Astrocyte (in vitro differentiated cells and primary cell): ENCODE measurements at places on chromosomes 3 and 15. TPM values are rescaled to one million over a fixed set of nuclear protein-coding genes. Genes with fewer than 3 reads are reported as not detected.

The DMXL2 gene
- total RNA-seq: 17.8 and 19.0 TPM in 2 replicates

The SYNPR gene
- 0.27 TPM in 1 of 2 replicates, not detected in the other for total RNA-seq

The STRA6 gene
- 7.2 and 13.7 TPM in 2 replicates for total RNA-seq

The CCDC33 gene
- total RNA-seq: 0.41 and 0.96 TPM in 2 replicates

The SIN3A gene
- 49.9 and 54.0 TPM in 2 replicates for total RNA-seq

- no peaks in the 10 kb centered on the region for H3K4me1 ChIP-seq
- no peaks in the 10 kb centered on the region for H3K27me3 ChIP-seq
- H3K36me3 ChIP-seq: no peaks in the 10 kb centered on the region
- DNase-seq: no peak
- no peak overlapping the region for H3K4me3 ChIP-seq
These were observed 33.8 kb upstream of the TRA2B start for GRCh38 chr3:185971579-185971978.

DNA sequence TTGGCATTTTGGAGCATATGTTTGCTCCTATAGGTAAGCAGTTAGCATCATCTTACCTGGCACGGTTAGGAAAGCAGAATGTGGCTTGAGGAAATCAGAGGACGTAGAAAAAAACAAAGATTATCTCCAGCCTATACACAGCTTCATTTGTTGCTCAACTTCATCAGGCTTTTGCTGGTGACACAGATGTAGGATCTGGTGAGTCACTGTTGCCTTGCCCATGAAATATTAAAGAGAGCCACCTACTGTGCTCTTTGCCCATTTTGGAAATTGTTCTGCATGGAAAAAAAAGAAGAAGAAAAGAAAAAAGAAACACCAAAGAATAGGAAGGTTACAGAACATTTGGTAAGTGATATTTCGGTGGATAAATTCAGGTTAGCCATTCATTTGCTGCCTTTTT is 3.8 kb downstream of the IL1RAP start:
- H3K4me1 ChIP-seq: peaks cover 19% of the 10 kb centered on the region
- no peaks in the 10 kb centered on the region for H3K36me3 ChIP-seq
- H3K4me3 ChIP-seq: no peak overlapping the region
- H3K27me3 ChIP-seq: no peaks in the 10 kb centered on the region

- H3K4me1 ChIP-seq: peaks cover 22% of the 10 kb centered on the region
- peak overlapping the region; percentile 21 for H3K27ac ChIP-seq
- no peaks in the 10 kb centered on the region for H3K27me3 ChIP-seq
- H3K36me3 ChIP-seq: no peaks in the 10 kb centered on the region
These were observed 50.5 kb downstream of the THBS1 start for GRCh38 chr15:39631357-39631756.

GRCh38 chr15:81947548-81947947 is 98.3 kb downstream of the MEX3B start:
- H3K4me1 ChIP-seq: peaks cover 12% of the 10 kb centered on the region
- peak overlapping the region; percentile 17 for H3K27ac ChIP-seq
- peak; percentile 24 for DNase-seq
- no peak overlapping the region for H3K4me3 ChIP-seq

DNA sequence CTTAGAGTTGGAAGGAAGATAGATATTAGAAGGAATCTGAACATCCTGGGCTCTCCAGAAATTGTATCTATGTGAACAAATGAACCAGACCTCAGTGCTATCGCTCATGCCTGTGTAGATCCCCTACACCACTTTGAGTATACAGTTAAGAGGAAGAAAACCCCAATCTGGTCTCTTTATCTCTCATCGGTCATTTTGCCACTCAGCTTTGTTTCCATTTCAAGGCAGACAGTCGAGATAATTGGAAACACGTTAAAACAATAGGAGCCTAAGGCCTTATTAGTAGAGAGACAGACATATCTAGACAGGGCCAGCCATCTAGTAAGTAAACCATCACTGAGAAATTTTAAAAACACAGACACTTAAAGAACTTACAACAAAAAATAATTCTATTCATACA is 101.6 kb downstream of the MYLK start:
- no peak for DNase-seq
- peak overlapping the region; percentile 50 for H3K27ac ChIP-seq
- no peak overlapping the region for H3K4me3 ChIP-seq
- H3K36me3 ChIP-seq: peaks cover 10% of the 10 kb centered on the region
- no peaks in the 10 kb centered on the region for H3K27me3 ChIP-seq
- H3K4me1 ChIP-seq: peaks cover 23% of the 10 kb centered on the region

DNA sequence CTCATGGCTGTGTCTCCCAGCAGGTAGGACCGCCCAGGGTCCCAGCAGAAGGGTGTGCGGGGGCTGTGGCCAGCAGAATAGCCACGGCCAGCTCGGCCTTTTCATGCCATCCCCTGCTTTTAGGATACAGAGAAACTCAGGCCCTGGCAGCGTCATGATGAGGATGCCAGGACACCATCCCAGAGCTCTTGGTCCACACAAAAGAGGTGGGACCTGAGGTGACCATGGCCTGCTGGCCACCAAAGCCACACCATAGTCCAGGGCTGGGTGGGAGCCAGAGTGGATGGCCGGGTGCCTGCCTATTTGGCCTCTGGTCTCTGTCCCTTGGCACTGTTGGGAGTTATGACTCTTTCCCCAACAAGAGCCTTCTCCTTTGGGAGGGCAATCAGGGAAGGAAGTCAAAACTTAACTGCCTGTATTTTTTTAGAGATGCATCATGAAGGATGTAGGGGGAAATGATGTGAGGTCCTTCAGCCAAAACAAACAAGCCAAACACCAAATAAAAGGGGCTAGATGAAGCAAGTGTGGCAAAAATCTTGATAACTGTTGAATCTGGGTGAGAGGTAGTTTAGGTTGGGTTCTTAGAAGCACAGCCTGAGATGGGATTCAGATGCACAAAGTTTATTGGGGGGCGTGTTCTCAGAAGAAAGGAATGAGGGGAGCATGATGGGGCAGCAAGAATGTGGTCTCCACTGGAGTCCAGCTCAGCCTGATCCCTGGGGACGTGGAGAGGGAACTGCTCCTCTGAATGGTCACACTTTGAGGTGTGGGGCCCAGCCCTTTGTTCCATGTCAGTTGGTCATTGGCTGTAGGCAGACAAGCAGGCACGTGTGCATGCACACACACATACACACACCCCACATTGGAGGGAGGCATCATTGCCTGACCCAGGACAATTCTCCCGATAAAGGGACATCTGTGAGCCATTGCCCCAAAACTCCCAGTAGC is 33.2 kb downstream of the SMAD6 start:
- H3K4me3 ChIP-seq: no peak overlapping the region
- H3K27ac ChIP-seq: no peak overlapping the region
- DNase-seq: no peak

- DNase-seq: no peak
- H3K4me3 ChIP-seq: no peak overlapping the region
- H3K4me1 ChIP-seq: no peaks in the 10 kb centered on the region
- no peak overlapping the region for H3K27ac ChIP-seq
- H3K36me3 ChIP-seq: no peaks in the 10 kb centered on the region
These were observed 39.1 kb downstream of the SYNM start for GRCh38 chr15:99143655-99144610.

- peaks cover 2% of the 10 kb centered on the region for H3K27me3 ChIP-seq
- H3K27ac ChIP-seq: no peak overlapping the region
- H3K36me3 ChIP-seq: no peaks in the 10 kb centered on the region
These were observed 31.4 kb downstream of the FSD2 start for GRCh38 chr15:82774496-82774895.

DNA sequence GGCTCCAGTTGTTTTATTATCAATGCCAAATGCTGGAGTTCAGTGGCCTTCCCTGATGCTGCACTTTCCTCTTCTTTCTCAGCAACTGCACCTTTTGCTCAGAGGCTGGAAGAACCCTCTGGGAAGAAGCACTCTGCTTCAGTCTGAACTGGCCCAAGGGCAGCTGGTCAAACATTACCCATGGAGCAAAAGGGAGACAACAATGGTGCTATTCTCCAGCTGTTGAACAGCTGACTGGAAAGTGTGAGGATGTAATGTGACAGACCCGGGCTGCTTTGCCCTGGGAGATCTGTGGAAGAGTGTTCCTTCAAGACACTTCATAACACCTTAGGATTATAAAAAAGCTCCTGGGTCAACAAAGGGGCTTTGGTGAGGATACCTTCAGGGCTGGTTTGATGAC is 84.9 kb downstream of the EPHB1 start:
- no peak overlapping the region for H3K4me3 ChIP-seq
- H3K36me3 ChIP-seq: no peaks in the 10 kb centered on the region
- DNase-seq: no peak
- no peaks in the 10 kb centered on the region for H3K27me3 ChIP-seq
- H3K4me1 ChIP-seq: no peaks in the 10 kb centered on the region

DNA sequence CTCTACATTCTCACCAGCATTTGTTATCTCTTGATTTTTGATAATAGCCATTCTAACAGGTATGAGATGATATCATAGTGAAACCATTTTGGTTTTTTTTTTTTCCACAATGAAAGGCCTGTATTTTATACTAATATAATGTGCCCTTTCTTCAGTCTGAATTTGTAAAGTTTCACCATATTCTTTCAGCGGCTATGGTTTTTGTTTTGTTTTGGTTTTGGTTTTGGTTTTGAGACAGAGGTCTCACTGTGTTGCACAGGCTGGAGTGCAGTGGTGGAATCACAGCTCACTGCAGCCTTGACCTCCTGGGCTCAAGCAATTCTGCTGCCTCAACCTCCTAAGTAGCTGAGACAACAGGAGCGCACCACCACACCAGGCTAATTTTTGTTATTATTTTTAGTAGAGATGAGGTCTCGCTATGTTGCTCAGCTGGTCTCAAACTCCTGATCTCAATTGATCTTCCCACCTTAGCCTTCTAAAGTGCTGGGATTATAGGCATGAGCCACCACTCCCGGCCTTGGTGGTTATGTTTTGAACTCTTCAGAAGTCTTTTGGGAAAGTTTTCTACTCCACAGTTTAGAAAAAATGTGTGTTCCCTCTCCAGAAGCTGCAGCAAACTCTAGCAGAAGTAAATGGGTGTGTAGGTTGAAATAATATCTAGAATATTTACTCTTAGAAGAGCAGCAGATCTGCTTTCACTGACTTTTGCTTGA is 110.2 kb upstream of the UMPS start:
- H3K27ac ChIP-seq: no peak overlapping the region
- peaks cover 3% of the 10 kb centered on the region for H3K27me3 ChIP-seq
- DNase-seq: no peak
- H3K4me3 ChIP-seq: no peak overlapping the region

GRCh38 chr3:149179220-149179619 is 42.4 kb downstream of the CP start:
- H3K36me3 ChIP-seq: no peaks in the 10 kb centered on the region
- peak; percentile 79 for DNase-seq
- H3K27ac ChIP-seq: peak overlapping the region; percentile 78
- no peaks in the 10 kb centered on the region for H3K27me3 ChIP-seq
